Astrocyte of the hippocampus (primary cell): ENCODE measurements at places on chromosomes 12 and 14.
A peak's percentile ranks its signal among the peaks of the same experiment; 100 is the strongest.

DNA sequence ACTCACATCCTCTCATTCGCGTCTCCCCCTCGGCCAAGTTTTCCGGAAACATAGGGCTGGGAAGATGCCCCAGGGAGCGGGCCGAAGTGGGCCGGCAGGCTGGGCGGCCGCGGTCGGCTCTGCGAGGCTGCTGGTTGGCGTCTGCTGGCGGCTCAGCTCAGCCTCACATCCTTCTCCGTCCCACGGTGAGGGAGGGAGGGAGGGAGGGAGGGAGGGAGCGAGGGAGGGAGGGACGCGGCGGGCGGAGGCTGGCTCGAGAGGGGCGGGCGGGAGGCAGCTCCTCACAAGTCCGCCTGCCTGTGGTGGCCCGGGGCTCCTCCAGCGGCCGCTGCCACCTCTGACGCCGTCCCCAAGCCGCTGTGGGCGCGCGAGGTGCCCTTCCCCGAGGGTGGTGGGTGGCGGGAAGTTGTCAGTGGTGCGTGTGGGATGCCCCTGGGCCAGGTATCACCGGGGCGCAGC is 93.8 kb downstream of the RFLNA start:
- peak; percentile 96 for DNase-seq

DNA sequence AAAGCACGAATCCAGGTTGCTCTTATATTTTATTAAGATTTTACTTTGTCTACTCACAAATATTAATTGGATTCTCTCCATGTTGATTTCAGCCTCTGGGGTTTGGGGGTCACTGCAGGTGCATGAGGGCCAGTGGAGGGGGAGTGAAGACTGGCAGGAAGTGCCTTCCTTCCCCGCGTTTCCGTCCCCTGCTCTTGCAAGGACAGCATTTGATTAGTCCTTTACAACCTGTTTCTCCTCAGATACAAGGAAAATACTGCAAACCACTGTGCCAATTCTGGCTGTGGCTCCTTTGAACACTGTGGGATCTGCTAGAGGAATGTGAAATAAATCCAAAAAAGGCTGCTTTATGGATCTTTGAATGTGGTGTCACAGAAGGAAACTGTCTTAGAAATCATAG is 291.8 kb downstream of the ETNK1 start:
- no peak for DNase-seq

- no peak for DNase-seq
Observed at GRCh38 chr12:123788541-123788940, 26.4 kb downstream of the DNAH10 start.

DNA sequence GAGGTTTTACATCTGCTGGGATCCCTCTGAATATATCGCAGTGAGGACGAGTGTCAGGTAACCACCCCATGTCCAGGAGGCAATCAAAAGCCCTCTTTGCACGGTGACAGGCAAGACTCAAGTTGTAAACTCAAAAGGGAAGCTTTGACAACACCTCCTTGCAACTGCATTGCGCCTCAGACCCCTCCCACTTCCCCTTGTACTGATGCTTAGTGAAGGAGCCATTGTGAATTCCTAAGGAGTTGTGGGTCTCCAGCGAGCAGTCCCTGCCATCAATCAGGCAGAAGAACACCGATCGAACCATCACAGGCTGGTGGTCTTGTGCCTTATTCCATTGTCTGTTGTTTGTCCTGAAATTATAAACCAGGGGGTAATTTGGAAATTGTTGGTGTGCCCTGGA is 112.6 kb downstream of the CCDC60 start:
- no peak for DNase-seq

- no peak for DNase-seq
Observed at GRCh38 chr14:24347134-24347533, 7.3 kb upstream of the RIPK3 start.

GRCh38 chr14:66624336-66624937 is 116.5 kb downstream of the GPHN start:
- DNase-seq: peak; percentile 77
